ENCODE measurements at places on chromosomes 13 and 19. TPM values are rescaled to one million over a fixed set of nuclear protein-coding genes. Genes with fewer than 3 reads are reported as not detected.

Gene RASAL3
- total RNA-seq = not detected

Gene CGB8
- total RNA-seq = 0.54 TPM

Gene AMER2
- total RNA-seq = not detected

Gene SLC1A6
- not detected for total RNA-seq

Gene FBN3
- not detected for total RNA-seq

Gene NKPD1
- 0.64 TPM for total RNA-seq

Gene TUBGCP3
- total RNA-seq = 16.1 TPM

Gene KLF5
- 136 TPM for total RNA-seq

Gene ASPDH
- not detected for total RNA-seq

Gene TTYH1
- 2.9 TPM for total RNA-seq

Gene AZU1
- not detected for total RNA-seq

Gene RNF225
- total RNA-seq = 0.61 TPM

Gene KLK12
- not detected for total RNA-seq

Gene MRPL54
- 31.0 TPM for total RNA-seq

Gene TTC9B
- total RNA-seq = not detected

Gene PRX
- total RNA-seq = 1.8 TPM

Gene SLC25A15
- total RNA-seq = 18.3 TPM

Gene SNRPA
- total RNA-seq = 95.4 TPM

Gene PDE4A
- 2.8 TPM for total RNA-seq

Gene RAB20
- 9.7 TPM for total RNA-seq

Gene RYR1
- 1.5 TPM for total RNA-seq

Gene GFY
- total RNA-seq = not detected

Gene ZNF616
- total RNA-seq = 8.9 TPM
